OCI-LY7 (cell line): ENCODE measurements at places on chromosomes 5 and 9.

GRCh38 chr5:174272671-174273070, 227.2 kb downstream of the NSG2 start:
- DNase-seq = no peak

DNA sequence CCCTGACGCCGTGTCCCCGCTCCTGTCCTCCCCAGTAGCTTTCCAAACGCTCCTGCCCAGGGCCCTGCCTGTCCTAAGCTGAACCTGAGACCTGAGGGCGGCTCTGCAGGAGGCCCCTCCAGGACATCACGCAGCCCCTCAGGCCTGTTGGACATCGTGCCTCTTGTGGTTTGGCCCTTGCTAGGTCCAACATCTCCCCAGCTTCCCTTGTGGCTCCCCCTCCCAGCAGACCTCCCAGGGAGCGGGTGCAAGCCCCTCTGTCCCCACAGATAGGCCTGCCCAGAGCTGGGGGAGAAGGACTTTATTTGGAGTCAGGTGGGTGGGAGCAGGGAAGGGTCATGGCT, 4.1 kb downstream of the OBP2B start:
- no peak for DNase-seq

DNA sequence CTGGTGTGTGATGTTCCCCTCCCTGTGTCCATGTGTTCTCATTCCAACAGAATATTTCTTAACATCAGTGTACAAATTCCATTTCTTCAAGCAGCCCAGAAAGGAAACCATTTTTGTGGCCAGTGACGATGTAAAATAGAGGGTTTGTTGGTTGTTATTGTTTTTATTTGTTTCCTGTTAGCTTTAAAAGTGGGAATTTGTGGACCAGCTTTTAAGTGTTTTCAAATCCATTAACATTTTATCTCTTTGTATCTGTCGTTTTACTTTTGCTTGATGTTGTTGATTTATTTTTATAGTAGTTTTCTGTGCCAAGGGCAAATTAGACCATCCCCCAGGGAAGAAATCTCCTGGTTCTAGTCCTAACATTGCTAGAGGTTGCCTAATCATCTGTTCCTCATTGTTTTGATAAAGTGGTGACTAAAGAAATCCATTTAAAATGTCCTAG, 100.0 kb downstream of the GDNF start:
- DNase-seq = no peak

- peak; percentile 66 for DNase-seq
Measured at GRCh38 chr5:72018143-72018803, 89.0 kb upstream of the MAP1B start.

DNA sequence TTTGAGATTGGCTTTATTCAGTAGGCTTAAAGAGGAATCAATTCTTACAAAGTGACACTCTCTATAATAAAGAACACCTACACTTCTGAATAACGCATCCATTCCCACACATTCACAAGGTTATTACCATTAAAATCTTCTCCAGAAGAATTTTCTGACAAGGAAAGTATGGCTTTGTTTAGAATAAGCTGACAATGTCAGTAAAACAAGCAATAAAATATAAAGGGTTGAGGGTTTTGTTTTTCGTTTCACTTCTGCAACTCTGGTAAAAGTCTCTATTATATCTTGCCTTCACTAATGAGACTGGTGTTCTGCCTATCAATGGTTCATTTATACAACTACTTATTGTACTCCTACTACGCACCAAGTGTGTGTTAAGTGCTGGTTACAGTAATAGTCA, 169.7 kb downstream of the NFIB start:
- DNase-seq = no peak

DNA sequence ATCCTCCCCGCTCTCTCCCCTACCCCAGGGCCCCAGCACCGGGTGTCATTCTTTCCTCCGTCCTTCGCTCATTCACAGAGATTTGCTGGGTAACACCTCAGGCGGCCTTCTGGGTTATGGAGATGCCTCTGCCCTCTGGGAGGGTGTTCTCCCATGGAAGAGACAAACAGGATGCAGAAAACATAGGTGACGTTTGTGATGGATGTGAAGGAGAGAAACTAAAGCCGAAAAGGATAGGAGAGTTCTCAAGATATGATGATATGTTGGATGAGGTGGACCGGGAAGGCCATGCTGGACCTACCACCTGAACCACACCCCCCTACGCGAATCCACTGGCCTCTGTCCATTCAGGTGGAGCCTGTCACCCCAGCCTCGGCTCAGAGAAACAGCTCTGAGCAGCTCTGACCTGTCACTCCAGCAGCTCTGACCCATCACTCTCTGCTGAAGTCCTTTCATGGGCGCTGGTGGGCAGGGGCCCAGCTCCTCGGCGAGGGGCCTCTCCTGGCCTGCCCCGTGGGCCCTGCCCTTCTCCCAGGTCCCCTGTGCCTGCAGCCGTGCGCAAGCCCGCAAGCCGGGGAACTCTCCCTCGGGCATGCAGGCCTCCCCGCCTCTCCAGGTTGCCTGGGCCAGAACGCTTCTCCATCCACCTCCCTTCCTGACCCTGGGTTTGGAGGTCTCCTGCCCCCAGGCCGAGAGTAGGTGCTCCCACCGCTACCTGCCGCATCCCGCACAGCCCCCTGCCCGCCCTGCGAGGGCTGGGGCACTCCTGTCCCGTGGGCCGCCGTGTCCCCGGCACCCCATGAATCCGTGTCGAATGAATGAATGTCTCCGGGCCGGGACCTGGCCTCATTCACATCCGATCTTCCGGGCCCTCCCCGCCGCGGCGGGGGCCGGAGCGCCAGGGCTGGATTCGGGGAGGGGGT, 717 bp upstream of the NCS1 start:
- DNase-seq = no peak

GRCh38 chr5:36696059-36696673, 89.8 kb downstream of the SLC1A3 start:
- DNase-seq = peak; percentile 60

GRCh38 chr5:173211284-173211683, 23.7 kb downstream of the NKX2-5 start:
- DNase-seq = no peak

GRCh38 chr5:58933891-58934628, 351.2 kb downstream of the RAB3C start:
- DNase-seq = no peak

DNA sequence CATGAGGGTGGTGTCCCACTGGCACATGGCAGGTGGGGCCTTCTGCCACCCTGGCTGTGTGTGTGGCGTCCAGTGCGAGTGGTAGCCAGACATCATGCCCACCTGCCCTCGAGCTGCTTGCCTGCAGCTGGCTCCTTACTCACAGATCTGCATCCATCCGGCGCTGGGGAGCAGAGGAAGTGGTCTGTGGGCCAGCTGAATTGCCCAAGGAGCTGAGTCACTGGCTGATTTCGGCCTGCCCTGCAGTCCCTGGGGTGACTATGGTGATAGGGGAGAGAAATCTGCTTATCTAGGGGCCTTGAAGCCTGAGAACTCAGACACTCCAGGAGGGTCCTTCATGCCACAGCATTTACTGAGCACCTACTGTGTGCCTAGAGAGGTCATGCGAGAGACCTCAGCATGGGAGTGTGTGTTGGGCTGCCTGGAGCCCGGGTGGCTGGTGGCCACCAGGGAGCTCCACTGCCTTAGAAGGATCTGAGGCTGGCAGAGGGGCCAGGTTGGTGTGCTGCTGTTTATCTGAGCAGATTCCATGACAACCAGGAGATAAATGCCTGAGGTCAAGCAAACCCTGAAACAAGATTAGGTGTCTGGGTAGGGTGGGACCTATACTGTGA, 57.1 kb downstream of the SLC22A5 start:
- DNase-seq = peak; percentile 87

GRCh38 chr5:169767938-169768337, 130.9 kb downstream of the DOCK2 start:
- DNase-seq = peak; percentile 7

GRCh38 chr9:33112094-33112493, 35.6 kb upstream of the SMU1 start:
- DNase-seq = no peak

DNA sequence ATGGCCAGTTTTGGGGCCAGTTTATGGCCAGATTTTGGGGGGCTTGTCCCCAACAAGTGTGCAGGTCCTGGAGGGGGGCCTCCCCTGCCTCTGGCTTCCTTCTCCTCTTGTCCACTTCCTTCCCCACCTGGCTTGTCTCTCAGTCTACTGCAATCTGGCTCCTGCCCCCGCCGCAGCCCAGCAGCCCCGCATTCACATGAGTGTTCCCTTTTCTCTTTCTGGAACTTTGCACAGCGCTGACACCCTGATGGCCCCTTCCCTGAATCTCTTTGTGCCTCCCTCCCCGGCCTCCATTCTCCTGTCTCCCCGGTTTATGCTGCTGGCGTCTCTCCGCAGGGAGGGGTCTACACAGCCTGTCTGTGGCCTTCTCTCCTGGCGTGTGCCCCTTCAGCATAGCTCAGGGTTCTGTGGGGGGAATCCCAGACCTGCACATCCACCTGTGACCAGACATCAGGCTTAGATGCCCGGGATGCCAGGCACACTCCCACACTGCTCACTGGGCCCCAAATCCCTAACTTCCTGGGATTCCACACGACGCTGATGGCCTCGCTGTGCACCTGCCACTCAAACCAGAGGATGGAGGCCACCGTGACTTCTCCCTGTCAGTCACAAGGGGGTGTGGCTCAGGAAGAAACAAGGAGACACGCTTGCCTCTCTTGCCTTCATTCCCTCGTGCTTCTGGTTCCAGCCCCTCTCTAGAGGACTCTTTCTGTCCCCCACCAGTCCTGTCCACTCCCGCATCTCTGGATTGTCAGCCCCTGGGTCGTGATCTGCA, 17.5 kb downstream of the TRIP13 start:
- no peak for DNase-seq

- DNase-seq = no peak
Measured at GRCh38 chr9:33878691-33879366, 61.9 kb downstream of the UBE2R2 start.

GRCh38 chr5:145347026-145347616, 488.0 kb downstream of the PRELID2 start:
- DNase-seq = peak; percentile 2

DNA sequence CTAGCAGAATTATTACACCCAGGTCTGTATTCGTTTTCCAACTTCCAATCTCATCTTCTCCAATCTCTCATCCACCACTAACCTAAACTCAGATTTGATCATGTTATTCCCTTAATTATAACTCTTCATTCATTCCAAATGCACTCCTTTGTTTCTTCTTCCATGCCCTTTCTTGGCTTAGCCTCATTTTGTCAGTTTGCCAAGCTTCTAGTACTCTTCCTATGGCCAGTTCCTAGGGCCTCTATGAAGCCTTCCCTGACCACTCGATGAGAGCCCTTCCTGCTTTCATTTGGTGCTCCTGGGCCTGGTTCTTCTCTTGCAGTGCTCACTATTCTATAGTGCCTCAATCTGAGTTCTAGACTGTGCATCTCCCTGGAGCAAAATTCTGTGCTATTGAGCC, 5.8 kb downstream of the FAM219A start:
- no peak for DNase-seq

DNA sequence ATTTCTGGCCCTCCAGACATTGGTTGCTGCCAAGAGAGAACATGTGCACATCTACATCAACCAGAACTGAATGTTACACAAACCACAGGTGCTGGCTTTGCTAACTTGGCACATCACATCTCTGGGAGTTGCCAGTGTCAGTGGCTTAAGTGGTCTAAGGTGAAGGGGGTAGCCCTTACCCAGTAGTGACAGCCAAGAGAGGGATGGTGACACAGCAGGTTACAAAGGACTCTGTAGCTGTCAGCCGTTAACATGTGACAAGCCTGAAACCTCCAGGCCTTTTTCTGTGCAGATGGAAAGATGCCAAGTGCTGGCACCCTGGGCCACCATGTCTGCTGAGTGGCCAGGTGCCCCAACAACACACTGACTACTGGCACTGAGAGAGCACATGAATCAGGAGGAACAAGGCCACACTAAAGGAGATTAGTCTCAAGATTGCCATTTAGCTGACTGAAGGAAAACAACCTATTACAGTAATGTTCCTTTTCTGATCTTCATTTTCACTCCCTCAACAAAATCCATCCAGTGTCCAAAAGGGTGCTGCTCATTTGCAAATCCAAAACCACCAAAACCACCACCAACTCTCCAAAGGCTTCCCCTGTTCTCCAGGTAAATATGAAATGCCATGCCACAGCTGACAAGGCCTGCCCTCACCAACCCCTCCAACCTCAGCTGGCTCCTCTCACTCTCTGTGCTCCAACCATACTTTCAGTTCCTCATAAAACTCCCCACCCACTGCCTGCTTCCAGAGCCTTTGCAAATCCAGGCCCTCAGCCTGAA, 20.2 kb downstream of the SIL1 start:
- DNase-seq = peak; percentile 34

GRCh38 chr9:96858018-96858573, 3.8 kb upstream of the ZNF782 start:
- no peak for DNase-seq

DNA sequence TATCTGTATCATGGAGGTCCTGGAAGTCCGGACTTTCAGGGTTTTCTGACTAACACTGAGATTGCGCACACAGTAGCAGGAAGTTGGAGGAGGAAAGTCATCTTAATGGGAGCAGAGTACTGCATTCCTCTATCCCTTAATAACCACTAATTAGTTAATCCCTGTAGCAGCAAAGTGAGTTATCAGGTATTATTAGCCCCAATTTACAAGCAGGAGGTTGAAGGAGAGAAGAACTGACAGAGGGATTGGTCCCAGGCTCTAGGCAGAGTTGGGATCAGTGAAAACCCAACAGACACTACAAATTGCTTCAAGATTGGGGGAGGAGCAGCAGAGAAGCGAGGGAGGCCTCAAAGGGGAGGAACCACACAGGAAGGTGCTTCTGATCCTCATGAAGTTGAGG, 74.5 kb upstream of the XPA start:
- no peak for DNase-seq

DNA sequence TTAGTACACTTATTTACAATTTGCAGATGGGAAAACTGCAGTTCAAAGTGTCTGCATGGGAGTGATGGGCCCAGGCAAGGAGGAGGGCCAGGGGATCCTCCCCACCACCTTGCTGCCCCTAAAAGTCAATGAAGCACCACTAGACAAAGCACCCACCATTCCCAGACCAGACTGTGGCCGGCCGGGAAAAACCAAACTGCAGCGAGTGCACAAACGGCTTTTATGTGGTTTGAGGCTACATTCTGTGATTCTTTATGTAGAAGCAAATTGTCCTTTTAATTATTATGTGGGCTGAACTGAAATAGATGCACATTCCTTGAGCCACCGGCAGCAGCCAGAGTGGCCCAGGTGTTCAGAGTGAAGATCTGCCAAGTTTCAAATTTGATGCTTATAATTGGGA, 585.3 kb upstream of the KLF4 start:
- no peak for DNase-seq

DNA sequence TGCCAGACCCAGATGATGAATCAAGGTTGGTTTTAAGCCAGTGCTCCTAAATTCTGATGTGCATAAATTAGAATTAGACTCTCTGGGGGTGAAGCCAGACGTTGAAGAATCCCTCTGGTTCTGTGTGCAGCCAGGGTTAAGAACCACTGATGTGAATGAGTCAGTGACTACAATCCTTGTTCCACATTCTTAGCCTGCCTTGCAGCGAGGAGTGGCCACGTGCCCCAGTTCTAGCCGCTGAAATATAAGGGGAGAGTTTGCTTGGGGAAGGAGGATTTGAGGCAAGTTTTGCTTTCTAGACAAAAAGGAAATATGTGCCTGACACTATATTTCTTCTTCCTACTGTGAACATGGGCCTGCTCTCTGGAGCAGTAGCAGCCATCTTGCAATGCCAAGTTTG, 34.2 kb upstream of the MSH3 start:
- DNase-seq = no peak

GRCh38 chr5:171513591-171513990, 94.1 kb downstream of the FGF18 start:
- no peak for DNase-seq
